Stimulated activated CD4-positive, alpha-beta T cell treated with anti-CD3 and anti-CD28 coated beads, Interleukin-12 subunit alpha, Interleukin-12 subunit beta, amount 100 ng/mL, for 24 hours (primary cell): ENCODE measurements at places on chromosomes 16 and 17.

DNA sequence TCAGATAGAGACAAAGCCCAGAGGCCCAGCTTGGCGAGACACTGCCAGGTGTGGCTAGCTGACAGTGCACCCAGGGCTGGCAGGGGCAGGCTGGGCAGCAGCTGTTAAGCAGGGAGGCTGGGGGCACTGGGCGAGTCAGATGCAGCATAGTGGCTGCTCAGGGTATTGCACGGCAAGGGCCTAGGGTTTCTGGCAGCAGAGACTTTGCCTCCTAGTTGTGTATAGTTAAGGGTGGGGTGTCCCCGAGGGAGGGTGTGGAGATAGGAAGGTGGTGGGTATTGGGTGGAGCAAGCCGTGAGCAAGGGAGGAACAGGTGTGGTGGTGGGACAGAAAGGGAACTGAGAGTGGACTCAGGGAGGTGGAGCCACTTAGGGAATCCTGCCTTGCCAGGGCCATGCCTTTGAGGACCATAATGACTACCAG is 66.0 kb downstream of the SMPD3 start:
- DNase-seq: no peak

DNA sequence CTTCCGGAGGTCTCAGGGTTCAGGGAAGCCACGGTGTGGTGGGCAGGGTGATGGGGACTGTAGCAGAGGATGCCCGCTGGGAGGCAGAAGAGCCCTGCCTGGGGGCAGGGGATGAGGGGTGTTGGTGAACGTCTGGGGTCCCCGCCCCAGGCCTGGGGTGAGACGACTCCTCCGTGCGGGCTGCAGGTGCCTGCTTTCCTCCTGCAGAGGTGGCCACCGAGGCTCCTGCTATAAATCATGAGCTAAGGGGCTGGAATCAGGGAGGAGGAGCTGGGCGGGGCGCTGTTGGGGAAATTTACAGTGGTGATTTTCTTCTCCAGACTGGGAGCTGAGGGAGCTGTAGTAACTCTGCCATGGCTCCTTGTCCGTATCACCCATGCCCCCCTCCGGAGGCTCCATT is 167.0 kb downstream of the MRM1 start:
- DNase-seq: no peak

- DNase-seq: no peak
Observed at GRCh38 chr16:79069633-79070032, 530.9 kb downstream of the MAF start.

DNA sequence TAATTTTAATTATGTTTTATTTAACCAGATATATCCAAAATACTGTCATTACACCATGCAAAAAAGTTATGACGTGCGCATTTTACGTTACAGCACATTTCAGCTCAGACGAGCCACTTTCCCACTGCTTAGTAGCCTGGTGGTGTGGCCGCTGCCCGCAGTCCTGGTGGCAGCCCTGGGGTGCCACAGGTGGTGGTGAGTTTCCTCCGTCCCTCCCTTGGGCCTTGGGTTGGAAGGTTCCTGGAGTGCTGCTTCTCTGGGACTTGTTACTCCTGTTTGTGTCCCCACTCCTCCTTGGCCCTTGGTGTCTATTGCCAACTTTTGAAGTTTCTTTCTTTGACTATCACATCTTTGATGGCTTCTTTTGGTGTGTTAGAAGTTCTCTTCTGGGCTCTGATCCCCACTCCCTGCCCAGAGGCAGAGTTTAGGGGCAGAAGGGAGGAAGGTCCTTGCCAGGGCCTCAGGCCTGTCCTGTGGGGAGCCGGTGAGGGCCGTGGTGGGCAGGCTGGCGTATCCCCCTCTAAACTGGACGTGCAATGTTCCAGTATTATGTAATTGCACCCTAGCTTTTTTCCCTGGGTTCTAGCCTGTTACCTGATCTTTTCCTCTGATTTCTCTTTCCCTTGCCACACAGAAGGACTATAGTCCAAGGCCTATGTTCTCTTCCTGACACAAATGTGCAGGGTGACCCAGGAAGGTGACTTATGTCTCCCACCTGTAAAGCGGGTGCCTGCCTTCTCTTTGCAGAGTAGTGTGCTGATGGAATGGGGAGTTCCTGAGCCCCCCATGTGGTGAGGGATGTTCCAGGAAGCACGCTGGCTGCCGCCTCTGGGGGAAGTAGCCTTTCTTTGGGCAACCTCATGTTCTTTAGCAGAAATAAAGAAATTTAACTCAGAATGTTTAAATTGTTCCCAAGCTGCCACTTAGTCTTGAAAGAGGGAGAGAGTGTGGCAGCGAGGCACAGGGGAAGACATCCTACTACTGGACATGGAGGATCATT is 8.4 kb downstream of the MPRIP start:
- no peak for DNase-seq

GRCh38 chr16:10879681-10880589 is 2.9 kb downstream of the CIITA start:
- DNase-seq: no peak

DNA sequence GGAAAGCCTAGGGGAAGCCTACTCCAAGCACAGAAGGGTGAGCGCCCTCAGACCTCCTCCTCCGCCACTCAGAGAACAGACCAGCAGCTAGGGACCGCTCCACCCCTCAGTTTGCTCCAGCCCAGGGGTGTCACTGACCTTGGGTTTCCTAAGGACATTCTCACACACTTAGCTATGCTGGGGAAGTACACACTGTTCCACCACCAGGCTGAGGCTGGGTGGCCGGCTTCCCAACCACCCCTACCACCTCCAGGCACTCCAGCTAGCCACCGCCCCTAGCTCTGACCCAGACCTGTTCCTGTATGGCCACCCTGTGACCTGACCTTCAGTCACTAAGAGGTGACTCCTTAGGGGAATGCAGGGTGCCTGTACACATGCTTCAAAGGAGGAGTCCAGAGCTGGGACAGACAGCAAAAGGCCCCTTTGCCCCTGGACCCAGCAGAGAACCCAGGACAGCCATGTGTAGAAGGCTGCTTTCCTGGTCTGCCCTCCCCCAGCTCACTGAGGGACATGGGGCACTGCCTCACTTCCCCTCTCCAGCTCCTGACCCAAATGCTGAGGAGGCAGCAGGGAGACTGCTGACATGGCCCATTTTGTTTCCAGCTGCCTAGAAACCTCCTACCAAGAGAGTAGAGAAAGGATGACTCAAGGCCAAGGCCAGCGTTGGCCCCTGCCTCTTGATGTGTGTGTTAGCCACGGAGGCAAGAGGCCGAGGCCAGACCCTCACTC is 6.7 kb downstream of the HSPB9 start:
- no peak for DNase-seq

DNA sequence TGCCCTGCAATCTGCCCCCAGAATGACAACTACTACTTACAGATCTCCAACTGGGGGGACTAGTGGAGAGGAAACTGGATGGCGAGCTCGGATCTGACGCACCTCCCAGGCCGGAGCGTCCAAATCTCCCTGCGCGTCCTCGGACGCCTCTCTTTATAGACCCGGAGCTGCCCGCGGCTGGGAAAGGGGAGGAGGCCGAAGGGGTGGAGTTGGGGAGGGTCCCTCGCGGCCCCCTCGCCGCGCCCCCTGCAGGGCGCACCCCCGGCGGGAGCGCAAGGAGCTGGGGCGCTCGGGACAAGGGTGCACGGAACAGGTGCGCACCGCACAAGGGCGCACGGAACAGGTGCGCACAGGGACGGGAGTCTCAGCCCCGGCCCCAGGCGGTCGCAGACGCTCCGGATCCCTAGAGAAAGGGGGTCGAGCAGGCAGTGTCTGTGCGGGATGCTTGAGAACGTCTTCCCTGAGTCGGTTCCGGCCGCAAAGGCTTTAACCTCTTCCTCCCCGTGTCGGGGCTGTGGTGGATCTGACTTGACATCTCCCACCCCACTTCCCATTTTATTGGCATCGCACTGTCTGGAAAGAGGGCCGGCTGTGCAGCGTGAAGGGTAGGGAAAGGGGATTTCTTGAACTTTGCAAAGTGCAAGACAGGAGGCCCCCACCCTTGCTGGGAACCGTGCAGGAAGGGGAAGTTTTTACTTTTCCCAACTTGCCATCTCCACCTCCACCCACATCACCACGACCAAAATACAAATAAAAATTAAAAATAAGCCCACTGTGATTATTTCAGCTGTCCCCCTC is at the start of gene MYH11:
MYH11 (minus strand) TSS at position 128 of the 798 bp plus-strand sequence. CDS start 18,776 bp downstream, outside the sequence.
- DNase-seq: no peak

- DNase-seq: no peak
Observed at GRCh38 chr17:59487161-59487873, 78.1 kb upstream of the DHX40 start.

DNA sequence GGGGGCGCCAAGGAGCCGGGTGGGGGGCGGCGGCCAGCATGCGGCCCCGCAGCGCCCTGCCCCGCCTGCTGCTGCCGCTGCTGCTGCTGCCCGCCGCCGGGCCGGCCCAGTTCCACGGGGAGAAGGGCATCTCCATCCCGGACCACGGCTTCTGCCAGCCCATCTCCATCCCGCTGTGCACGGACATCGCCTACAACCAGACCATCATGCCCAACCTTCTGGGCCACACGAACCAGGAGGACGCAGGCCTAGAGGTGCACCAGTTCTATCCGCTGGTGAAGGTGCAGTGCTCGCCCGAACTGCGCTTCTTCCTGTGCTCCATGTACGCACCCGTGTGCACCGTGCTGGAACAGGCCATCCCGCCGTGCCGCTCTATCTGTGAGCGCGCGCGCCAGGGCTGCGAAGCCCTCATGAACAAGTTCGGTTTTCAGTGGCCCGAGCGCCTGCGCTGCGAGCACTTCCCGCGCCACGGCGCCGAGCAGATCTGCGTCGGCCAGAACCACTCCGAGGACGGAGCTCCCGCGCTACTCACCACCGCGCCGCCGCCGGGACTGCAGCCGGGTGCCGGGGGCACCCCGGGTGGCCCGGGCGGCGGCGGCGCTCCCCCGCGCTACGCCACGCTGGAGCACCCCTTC is 484 bp downstream of the FZD2 start:
- no peak for DNase-seq

DNA sequence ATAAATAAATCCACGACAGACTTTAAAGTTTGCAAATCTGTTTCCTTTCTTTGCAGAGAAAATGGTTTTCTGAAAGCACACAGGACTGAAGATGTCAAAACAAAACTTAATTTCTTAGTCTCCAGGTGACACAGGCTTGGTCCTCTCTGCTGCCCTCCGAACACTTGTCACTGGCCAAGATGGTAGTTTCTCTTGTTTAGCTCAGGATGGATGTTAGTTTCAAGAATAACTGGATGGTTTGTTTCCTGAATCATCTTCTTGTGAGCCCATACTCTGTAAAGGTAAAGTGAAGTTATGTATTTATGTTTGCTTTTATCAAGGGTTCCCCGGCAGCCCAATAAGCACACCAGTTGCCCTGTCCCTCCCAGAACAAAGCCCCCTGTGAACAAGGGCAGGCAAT is 9.9 kb upstream of the FLCN start:
- no peak for DNase-seq
